ENCODE measurements at places on chromosomes 7 and 10.

DNA sequence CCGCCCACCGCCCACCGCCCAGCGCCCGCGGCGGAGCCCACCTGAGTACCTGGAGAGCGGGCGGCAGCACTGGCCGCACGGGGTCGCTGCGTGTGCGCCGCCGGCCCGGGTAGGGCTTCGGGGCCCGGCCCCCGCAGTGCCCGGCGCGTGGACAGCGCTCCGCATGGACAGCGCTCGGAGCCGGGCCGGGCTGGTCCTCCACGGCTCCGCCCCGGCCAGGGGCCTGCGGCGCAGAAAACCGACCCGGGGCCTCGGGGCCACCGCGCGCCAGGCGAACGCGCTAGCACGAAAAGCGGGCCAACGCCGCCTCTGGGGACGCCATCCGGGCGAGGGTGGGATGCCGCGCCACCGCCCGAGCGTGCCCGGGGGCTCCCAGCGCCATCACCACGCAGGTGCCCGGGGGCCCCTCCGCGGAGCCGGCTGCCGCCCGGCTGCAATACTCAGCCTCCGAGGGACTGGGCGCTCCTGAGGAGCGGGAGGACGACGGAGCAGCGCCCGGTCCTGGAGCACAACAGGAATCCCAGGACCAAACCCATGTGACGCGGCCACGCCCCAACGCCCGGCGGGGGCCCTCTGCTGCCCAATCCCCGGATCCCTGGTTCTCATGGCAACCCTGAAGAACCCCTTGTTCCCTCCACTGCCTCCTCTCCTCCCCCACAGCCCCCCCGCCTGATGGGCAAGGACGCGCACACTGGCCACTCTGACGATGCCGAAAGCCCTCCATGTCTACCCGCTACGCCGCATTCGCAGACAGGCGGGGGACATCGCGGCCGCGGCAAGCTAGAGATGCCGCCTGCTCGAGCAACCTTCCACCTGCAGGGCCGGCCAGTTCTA is at the start of gene GRB10:
Gene GRB10 (minus strand): TSS at position 522 of the 834 bp plus-strand sequence. CDS start 50,574 bp downstream, outside the sequence.
- DNase-seq, result no peak

- DNase-seq, result no peak
These were observed 421.4 kb downstream of the SDK1 start for GRCh38 chr7:3722396-3722922.

DNA sequence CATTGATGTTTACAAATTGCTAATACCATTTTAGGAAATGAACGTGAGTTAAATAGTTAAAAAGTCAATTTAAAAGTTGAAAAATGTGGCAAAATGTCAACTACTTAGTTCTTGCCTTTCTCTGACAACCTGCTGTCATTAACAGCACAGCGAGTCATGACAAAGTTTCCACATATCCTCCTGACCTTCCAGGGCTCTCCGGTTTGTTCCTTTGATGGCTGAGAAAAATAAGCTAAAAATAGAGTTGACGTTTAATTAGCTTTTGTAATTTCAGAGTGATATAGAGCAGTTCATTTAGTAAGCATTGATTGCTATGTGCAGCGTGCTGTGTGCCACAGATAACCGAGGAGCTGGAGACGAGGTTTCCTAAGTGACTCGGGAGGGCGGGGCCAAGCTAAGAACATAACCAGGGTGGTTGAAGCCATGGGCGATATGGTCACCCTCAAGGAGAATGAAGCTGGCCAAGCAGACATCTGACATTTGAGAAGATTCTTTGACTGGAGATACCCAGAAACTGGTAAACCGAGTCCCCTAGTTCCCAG is 47.9 kb downstream of the OGDH start:
- DNase-seq, result no peak

- no peak for DNase-seq
These were observed 262.2 kb upstream of the NFE2L3 start for GRCh38 chr7:25889765-25890164.

- DNase-seq, result peak; percentile 37
These were observed 445 bp downstream of the REEP3 start for GRCh38 chr10:63521416-63522276.

GRCh38 chr10:89894051-89894450 is 192.7 kb downstream of the KIF20B start:
- DNase-seq, result no peak

GRCh38 chr7:26385240-26385639 is 93.6 kb downstream of the SNX10 start:
- DNase-seq, result no peak

DNA sequence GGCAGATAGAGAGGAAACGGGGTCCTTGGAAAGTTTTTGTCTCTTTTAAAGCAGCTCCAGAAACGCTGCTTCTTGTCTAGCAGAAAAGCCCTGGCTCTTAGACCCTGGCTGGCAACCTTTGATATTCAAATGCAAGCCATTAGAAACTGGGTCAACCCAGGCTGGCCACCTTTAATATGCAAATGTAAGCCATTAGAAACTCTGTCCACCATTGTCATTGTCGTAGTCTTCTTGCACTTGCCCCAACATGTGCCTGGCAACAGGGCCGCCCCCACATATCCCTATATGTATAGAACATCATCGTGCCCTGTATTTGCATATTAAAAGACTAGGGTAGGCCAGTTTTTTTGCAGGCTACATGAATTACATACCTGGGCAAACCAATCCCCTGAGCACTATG is 621.3 kb upstream of the DPP6 start:
- DNase-seq, result no peak

- DNase-seq, result no peak
These were observed 297.9 kb upstream of the KLF6 start for GRCh38 chr10:4082861-4083260.

DNA sequence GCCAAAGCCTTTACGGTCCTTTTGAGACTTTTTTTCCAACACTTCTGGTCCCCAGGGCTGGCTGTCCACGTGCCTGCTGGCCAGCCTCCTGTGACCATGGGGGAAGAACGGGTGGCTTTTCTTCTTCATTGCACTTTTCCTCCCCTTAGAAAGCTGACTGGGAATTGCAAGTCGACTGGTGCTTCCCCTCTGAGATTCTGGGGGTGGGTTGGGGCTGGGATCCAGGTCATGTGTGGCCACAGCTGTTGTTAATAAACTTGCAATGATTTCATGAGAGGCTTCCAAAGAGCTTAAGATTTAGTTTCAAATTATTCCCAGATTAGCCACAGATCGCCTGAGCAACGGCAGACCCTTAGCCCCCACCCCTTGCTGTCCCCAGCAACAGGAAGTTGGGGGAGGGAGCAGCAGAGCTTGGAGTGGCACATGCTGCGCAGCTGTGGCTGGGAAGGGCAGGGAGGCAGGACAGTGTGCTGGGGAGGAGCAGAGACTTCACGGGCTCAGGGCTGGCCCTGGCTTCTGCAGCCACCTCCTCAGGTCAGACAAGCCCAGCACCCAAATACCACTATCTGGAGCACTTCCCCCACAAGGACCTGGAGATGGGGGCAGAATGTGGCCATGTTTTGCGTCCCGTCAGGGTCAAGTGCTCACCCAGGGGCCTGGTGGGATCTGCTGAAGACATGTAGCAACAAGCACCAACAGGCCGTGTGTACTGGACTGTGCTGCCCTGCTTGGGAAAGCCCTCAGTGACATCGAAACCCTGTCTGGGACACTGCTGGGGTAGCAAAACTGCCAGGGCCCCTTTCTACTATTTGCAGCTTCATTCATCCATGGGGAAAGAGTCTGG is 147.1 kb downstream of the RNF216 start:
- no peak for DNase-seq

DNA sequence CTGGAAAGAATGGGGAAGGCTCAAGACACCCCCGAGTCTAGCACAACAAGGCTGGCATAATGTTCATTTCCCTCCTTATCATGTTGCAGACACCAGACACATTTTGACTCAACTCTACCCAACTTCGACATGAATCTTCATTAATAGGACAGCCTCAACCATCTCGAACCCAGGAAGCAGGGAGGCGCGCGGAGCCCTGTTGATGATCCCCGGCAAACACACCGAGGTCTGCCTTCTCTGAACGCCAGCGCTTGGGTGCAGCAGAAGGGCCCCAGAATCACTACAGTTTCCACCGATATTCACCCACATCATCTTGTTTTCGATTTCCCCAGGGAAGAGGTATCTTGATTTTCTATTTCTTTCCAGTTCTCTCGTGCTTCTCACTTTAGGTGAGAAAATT is 563.6 kb downstream of the TCERG1L start:
- no peak for DNase-seq

GRCh38 chr10:53140506-53140905 is 367.9 kb upstream of the MBL2 start:
- no peak for DNase-seq

DNA sequence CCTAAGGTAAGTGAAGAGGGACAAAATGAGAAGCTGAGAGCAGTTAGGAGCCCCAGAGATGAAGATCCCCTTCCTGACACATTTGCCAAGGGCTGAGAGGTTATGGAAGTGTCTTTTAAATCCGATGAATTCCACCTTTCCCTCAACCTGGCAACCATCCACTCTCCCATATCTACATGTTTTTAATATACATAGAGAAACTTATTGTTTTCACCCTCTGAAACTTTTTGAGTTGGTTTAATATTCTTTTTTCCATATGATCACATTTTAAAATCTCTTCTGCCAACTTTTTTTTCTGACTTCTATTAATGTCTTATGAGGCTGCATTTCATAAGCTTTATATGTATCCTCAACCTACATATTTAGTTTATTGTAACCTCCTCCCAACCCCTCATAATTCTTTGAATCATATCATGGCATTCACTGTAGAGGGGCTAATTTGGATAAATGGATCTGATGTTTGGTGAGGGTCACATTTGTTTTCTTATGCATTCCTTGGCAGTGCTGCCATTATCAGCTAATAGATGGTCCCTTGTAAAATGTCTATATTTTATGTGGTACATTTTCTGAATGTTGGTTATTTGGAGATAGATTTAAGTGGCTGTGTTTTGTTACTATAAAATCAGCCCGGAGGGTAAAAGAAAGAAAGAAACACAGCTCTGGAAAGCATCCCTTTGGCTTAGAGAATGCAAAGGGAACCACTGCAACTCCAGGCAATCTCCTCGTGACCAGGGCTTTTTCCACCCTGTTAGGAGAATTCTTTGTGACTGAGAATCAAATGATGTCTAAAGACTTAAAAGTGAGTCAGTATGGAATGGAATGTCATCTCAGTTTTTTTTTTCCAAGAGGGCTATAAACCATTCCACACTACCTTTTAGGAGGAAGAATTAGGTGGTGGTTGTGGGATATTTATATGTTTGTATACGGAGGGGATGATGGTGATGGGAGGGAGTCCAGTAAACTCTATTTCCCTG is 334.4 kb downstream of the SUGCT start:
- DNase-seq, result no peak

DNA sequence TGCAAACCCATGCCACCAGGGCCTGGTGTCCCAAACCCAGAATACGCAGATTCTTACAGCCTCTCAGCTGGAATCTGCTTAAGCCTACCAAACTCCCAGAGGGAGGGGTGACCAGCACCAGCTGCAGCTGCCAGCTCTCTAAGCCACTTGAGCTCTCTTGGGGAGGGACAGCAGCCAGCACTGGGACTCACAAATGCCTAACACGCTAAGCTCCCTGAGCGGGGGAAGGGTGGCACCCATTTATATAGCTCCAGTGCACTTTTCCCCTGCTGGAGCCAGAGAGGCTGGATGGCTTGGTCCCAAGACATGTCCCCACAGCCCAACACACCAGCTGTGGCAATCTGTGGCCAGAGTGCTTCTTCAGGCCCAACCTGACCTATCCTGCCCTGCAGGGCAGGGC is 326.8 kb upstream of the NRG3 start:
- DNase-seq, result no peak

DNA sequence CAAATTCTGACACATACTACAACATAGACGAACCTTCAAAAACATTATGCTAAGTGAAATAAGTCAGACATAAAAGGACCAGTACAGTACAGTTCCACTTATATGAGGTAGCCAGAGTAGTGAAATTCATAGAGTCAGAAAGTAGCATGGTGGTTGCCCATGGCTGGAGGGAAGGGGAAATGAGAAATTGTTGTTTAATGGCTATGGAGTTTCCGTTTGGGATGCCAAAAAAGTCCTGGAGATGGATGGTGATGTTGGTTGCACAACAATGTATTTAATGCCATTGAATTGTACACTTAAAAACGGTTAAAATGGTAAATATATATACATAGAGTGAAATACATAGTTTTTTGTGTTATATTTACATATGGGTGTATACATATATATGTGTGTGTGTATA is 2.1 kb upstream of the SLC37A3 start:
- no peak for DNase-seq

DNA sequence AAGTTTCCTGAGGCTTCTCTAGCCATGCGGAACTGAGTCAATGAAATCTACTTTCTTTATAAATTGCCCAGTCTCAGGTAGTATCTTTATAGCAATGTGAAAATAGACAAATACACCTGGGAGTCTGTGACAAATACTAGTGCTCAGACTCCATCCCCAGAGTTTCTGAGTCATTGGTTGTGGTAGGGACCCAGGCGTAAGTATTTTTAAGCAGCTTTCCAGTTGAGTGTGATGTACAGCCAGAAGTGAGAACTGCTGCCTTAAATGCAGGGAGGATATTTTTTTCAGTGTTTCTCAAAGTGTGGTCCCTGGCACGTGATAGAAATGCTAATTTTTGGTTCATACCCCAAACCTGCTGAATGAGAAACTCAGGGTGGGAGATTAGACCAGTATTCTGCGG is 121.7 kb downstream of the SORCS3 start:
- DNase-seq, result no peak

DNA sequence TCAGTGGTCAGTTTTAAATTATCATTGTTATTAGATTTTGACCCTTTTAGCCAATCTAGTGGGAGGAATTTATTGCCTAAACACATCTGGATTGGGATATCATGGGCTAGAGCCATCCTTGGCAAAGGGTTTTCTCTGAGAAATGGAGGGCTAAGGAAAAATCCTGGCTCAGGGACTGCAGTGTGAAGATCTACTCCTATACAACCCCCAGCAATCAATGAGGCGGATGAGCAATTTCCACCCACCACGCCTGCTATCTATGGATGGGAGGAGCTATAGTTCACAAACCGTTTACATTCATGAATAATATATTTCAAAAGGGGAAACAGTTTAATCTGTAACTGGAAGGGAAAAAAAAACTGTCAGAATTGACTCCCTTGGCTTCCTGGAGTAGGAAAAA is 2.7 kb downstream of the CAV1 start:
- no peak for DNase-seq

DNA sequence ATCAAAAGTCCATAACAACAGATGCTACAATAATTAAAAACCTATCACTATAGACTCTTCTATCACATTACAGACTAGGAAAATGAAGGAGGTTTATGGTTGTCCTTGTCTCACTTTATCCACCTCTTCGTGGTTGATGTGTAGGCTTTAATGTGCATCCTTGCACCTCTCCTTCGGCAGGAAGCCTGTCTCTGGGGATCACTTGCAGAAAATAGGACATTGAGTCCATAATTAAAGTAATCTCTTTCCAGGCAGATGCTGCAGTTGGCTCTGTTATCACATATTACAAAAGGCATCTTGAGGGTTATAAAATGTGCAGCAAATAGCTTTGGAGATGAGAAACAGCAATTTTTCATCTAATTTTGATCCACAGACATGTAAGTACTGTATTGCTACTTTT is 168.4 kb downstream of the RELN start:
- DNase-seq, result no peak
